ENCODE measurements at places on chromosomes 12 and 14.

DNA sequence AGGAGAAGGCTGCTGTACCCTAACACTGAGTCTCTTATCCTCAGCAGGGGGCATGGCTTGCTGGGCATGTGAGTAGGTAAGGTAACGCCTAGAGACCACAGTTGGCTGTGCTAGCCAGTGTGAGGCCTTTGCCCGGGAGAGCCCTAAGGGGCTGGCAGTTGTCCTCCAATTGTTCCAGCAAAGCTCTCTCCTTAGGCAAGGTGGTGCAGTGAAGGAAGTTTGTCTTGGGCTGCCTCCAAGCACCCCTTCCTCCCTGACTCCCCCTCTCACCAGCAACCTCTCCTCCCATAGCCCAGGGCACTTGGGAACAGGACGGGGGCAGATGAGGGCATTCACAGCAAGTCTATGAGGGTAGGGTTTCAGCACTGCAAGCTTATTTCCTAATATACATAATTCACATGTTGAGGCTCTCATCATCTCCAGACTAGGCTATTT lies 23.0 kb downstream of the LACRT start:
- DNase-seq, result no peak

- no peak for DNase-seq
Measured at GRCh38 chr12:114030451-114030850, 64.3 kb upstream of the RBM19 start.

DNA sequence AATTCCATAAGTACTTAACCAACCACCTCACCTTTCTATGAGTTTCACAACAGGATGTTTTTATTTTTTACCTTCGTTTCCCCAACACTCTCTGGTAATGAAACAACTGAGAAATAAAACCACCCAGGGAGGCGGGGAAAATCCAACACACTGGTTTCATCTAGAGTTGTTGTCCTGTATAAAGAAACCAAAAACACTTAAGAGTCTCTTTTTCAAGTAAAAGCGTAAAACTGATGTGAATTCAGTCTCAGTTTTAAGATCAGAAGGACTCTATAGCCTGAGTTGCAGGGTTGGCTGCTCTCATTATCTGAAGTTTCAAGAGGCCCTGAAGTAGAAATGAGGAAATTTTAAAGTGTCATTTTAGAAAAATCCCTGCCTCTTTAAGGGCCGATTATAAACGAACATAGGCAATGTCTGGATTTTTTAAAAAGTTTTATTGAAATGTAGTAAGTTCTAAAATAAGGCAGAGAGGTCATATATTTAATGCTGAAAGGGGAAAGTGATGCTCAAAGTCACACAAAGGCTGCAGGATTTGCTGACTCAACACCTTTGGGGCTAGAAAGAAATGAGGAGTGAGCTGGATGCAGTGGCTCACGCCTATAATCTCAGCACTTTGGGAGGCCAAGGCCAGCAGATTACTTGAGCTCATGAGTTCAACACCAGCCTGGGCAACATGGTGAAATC lies 27.2 kb downstream of the HIGD1C start:
- no peak for DNase-seq

- DNase-seq, result no peak
Measured at GRCh38 chr14:101025131-101025530, 121.6 kb upstream of the RTL1 start.

DNA sequence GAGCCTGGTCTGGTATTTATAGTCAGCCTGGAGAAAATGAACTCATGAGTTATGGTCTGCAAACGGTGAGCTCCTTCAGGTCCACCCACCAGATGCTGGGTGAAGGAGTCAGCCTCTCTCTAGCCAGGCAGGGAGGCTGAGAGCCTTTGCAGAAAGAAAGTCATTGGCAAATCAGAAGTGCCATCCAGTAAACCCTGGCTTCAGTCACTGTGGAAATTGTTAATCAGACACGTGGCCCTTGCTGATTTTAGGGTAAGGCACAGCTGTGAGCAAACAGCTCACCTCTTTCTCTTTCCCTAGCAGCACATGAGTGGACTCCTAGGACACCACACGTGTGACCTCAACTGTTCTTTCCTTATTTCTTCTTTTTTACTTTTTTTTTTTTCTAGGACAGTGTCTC lies 44.9 kb downstream of the CHST11 start:
- DNase-seq, result no peak

GRCh38 chr12:88805692-88806091 lies 225.4 kb upstream of the KITLG start:
- no peak for DNase-seq

DNA sequence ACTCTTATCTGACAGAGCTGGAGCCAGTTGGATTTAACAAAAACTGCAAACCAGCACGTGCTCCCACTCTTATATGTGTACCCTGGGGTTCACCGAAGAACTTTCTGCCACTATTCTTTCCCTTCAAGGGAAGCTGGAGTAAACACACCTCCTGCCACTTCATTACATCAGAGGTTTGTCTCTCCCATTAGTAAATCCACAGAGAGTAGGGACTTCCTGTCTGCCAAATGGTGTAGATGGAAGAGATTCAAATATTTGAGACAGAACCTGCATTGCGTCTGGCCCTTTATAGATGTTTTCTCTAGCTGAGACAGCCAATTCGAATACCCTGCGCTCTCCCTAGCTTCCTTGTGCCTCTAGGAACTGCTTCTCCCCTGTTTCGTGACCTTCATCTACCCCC lies 29.1 kb upstream of the AEBP2 start:
- DNase-seq, result no peak

- no peak for DNase-seq
Measured at GRCh38 chr14:53999061-53999488, 42.5 kb upstream of the BMP4 start.

GRCh38 chr14:64405295-64405694 lies 17.1 kb downstream of the MTHFD1 start:
- DNase-seq, result no peak

DNA sequence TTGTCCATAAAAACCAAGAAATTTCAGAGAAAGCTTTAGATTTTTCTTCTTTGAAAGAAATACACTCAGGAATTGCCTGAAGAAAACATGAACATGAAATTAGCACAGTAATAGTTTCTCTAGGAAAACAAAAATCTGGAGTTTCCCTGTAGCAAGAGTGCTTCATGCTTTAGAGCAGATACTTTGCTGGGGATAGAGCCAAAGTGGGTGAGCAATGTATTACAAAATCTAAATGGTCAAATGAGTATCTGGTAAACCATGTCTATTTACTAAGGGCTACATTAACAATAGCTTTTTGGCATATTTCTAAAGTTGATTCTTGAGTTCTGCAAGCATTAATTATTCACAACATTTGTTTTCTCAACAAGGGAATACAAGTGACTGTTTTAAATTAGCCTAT lies 26.2 kb downstream of the AVPR1A start:
- no peak for DNase-seq

- no peak for DNase-seq
Measured at GRCh38 chr14:75578786-75579337, 442 bp downstream of the FLVCR2 start.

DNA sequence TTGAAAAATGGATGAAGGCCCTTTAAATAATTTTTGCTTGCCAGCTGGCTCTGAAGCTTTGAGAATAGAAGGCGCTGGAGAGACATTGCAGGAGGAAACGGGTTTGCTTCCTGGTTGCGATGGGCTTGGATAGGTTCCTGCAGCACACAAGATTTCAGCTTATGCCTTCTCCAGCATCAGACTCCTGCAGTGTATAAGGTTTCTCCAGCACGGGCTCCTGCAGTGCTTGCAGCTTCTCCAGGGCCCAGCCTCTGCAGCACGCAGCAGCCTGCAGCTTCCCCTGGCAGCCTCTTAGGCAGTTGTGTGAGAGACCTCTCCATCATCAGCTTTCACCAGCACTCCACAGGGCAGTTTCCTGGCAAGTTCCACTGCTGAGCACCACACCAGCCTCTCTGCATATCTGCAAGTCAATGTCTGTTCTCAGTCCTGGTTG lies 78.7 kb upstream of the ZDHHC17 start:
- no peak for DNase-seq

- DNase-seq, result no peak
Measured at GRCh38 chr12:51087818-51088217, 4.4 kb upstream of the CSRNP2 start.

DNA sequence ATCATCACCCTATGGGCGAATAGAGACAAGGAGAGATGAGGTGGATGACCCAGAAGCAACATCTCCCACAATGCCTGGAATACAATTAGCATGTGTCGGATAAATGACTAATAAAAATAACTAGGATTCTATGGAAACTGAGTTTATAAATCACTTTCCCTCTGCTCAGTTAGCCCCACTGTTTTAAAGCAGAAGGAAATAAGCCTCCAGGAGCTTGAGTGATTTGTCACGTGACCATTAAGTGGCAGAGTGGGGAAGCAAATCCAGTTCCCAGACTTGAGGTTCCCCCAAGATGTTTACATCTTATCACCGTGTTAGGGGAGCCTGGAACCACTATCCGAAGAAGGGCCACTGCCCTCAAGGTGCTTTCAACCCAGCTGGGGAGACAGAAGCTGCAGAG lies 136.5 kb upstream of the CCND2 start:
- DNase-seq, result no peak

- no peak for DNase-seq
Measured at GRCh38 chr14:50839048-50839447, 8.1 kb upstream of the NIN start.

DNA sequence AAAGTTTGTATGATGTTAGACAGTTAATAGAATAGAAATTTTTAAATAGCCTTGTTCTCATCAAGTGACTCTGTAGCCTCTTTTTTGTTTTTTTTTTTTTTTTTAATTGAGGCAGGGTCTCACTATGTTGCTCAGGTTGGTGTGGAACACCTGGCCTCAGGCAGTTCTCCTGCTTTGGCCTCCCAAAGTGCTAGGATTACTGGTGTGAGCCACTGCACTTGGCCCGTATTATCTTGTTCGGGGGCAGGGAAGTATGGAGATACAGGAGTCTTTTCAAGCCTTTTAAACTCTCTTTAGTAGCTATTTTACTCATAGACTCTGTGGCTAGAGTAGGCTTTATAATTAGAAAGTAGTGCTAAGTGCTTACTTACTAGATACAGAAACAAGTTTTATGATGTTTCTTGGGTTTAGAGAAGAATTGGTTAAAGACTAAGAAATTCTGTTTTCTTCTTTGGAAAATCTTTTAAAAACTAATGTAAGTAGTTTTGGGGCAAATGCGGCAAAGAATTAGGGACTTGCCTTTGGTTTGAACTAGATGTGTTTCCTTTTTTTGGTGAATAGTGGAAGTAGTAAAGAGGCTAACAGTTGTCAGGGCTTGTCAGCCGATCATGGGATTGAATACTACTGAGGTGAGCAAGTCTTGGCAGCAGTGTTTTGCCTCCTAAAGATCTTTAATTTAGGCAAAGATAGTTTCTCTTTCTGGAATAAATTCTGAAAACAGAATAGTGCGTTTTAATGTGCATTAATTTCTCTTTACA lies 31.3 kb downstream of the FBXO34 start:
- no peak for DNase-seq

DNA sequence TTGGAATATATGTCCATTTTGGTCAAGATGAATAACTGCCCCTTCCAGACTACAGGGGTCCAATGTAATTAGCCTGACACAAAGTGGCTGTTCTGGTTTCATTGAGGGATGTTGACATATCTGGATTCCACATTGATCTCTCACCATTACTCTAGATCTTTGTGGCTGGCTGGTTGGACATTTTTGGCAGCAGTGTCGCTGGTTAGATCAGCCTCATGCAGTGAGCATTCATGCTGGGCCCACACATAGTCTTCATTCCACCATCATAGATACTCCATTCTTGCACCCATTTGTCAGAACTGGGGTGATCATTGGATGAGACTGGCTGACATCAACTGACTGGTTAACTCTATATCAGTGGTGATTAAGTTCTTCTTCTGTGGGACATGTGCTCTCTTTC lies 74.4 kb downstream of the MGST1 start:
- DNase-seq, result no peak

DNA sequence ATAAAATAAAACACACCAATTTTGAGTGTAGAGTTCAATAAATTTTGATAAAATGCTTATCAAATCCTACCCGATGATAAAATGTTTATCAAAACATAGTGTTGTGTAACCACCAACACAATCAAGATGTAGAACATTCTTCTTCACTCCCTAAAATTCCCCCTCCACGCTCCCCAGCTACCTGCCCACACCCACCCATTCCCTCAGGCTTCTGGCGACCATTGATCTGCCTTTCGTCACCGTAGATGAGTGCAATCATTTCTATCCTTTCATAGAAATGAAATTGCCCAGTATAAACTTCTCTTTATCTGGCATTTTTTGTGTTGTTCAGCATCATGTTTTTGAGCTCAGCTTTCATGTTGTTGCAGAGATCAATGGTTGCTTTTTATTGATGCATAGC lies 90.7 kb upstream of the TBX3 start:
- no peak for DNase-seq

DNA sequence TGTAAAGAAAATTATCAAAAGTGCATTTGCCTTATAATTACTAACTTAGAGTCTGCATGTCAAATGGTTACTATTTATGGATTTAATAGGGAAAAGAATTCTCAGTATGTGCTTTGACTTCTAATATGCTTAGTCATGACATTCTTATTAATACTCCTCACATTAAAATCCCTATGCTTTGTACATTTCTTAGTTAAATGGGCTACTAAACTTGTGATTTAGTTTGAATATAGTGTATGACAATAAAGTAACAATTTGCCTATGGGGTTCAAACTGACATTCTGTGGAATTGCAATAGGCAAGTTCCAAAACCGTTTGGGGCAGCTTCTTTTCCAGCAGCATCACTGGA lies 361.9 kb upstream of the TMTC1 start:
- no peak for DNase-seq

DNA sequence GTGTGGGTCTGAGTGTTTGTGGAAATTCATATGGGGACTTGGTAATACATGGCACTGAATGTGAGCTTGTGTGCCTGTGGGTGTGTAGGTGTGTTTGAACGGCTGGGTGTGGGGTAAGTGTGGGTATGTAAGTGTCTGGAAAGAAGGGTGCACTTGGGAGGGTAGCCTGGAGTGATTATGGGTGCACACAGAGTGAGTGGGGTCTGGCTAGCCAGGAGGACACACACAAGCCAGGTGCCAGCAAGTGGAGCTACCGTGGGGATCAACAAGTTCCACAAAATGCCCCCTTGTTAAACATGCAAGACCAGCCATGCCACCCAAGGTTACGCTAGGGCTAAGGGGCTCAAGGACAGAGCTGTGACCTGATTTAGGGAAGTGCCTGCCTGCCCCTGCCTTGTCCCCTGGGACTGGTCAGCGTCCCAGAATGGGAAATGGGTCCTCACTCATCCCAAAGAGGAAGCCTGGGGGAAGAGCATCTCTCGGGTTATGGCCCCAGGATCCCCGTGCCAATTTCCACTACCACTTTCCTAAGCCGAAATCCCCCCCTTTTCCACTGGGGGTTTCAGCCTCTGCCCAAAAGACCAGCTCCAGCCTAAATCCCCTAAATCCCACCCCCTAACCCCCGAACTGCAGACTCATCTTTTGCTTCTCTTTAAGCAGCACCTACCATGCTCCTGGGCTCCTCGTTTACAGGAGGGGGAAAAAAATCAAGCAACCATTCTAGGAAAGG lies 118.6 kb downstream of the DICER1 start:
- DNase-seq, result no peak

DNA sequence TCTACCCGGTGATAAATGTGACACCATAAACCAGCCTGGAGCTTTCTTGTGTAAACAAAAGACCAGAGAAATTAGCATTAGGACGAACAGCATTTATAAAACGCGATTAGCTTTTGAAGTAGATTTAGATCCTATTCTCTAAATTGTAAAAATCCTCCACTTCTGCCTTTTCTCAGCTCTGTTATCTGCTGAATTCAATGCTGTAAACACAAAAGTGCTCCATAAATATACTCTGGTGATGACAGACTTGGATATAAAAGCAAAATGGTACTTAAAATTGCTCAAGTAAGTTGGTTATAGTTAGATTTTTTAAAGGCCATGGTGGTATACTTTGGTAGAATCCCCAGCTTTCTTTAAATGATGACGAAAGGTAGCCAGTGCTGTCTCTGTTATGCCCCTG lies 114.6 kb upstream of the RMST start:
- DNase-seq, result no peak

GRCh38 chr12:126907900-126908764 lies 1358.8 kb upstream of the TMEM132C start:
- no peak for DNase-seq
